Activated naive CD4-positive, alpha-beta T cell (primary cell): ENCODE measurements at places on chromosomes 7 and 10.

- no peak for DNase-seq
Measured at GRCh38 chr7:21367081-21367480, 60.8 kb upstream of the SP4 start.

DNA sequence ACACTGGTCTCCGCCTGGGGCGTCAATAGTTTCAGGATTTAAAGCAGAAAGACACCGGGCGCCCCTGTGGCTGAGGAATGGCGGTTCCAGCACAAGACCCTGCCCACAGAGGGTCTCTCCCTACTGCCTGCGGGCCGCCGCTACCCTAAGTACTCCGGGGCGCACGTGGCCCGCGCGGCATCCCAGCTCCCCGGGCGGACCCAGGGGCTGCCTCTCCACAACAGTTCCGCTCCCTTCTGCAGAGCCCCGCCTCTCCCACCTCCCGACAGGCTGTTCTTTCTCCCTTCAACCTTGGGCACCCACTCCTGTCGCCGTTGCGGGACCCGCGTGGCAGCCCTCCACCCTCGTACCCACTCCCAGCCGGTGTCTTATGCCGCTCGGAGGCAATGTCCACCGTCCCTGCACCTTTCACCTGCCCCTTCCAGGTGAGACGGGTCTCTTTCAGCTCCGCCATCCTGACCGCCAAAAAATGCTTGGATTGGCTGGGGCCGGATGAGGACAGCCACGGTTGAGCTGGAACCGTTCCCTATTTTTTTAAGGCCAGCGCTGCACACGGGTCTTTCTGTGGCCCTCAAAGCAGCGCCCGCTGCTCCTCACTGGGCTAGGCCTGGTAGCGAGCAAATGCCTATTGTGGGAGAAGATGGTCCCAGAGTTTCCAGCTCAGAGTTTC is 1.6 kb upstream of the NKX2-3 start:
- DNase-seq: no peak

DNA sequence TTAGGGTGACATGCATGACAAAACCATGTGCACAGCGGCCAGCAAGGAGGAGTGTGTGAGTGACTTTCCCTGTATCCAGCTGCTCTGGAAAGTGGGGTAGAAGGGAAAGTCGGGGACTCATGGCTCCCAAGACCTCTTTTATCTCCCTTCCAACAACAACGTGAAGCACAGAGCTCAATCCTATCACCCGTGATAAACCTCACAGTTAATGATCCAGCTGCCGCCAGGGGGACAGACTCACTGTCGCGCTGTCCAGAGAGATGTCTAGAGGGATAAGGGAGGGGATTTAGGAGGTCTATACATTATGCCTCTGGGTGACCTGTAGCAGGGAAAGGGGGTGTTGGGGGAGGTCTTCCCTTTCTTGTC is 84.0 kb upstream of the SMNDC1 start:
- no peak for DNase-seq

DNA sequence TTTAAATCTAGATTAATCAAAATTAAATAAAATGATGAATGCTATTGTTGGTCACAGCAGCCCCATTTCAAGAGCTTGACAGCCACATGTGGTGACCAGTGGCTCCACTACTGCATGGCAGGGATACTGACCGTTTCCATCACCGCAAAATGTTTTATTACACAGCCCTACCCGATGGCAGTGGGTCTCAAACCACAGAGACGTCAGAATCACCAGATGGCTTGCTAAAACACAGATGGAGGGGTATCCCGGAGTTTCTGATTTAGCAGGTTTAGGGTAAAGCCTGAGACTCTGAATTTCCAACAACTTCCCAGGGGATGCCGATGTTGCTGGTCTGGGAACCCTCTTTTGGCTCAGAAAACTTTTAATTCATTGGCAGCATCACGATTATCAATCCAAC is 47.9 kb downstream of the RSU1 start:
- DNase-seq: no peak

DNA sequence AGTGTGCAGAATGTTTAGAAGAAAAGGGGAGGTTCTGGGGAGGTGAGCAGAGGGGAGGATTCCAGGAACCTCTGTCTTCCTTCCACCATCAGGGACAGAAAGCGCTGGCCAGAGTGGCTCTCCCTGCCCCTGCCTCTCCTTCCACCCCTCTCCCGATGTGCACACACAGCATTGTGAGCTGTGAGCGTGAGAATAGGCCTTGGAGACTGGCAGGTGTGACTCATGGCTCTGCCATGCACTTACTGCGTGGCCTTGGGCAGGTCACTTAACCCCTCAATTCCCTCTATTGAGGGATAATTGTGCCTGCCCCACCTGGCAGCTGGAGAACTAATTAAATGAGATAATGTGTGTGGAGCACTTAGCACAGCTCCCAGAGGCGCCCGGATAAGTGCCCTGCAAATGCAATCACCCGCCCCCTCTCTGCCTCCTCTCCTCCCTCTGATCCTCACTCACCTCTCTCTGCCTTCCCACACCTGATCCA is 115.4 kb downstream of the ZMIZ1 start:
- DNase-seq: no peak

DNA sequence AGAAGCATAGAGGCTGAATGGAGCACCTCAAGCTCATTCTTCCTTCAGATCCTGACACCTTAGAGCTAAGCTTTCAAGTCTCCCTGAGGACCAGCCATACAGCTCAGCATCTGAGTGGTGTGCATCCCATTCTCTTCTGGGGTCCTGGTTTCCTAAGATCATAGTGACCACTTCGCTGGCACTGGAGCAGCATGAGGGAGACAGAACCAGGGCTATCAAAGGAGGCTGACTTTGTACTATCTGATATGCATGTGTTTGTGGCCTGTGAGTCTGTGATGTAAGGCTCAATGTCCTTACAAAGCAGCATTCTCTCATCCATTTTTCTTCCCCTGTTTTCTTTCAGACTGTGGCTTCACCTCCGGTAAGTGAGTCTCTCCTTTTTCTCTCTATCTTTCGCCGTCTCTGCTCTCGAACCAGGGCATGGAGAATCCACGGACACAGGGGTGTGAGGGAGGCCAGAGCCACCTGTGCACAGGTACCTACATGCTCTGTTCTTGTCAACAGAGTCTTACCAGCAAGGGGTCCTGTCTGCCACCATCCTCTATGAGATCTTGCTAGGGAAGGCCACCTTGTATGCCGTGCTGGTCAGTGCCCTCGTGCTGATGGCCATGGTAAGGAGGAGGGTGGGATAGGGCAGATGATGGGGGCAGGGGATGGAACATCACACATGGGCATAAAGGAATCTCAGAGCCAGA is 31.0 kb downstream of the PRSS2 start:
- DNase-seq: no peak

- no peak for DNase-seq
Measured at GRCh38 chr10:48762064-48763042, 77.7 kb downstream of the WDFY4 start.

GRCh38 chr10:77936697-77937567 is 10.4 kb upstream of the DLG5 start:
- no peak for DNase-seq

- DNase-seq: no peak
Measured at GRCh38 chr10:97297556-97298222, 5.3 kb upstream of the ARHGAP19 start.

GRCh38 chr10:118944959-118945633 is 84.4 kb upstream of the NANOS1 start:
- no peak for DNase-seq

DNA sequence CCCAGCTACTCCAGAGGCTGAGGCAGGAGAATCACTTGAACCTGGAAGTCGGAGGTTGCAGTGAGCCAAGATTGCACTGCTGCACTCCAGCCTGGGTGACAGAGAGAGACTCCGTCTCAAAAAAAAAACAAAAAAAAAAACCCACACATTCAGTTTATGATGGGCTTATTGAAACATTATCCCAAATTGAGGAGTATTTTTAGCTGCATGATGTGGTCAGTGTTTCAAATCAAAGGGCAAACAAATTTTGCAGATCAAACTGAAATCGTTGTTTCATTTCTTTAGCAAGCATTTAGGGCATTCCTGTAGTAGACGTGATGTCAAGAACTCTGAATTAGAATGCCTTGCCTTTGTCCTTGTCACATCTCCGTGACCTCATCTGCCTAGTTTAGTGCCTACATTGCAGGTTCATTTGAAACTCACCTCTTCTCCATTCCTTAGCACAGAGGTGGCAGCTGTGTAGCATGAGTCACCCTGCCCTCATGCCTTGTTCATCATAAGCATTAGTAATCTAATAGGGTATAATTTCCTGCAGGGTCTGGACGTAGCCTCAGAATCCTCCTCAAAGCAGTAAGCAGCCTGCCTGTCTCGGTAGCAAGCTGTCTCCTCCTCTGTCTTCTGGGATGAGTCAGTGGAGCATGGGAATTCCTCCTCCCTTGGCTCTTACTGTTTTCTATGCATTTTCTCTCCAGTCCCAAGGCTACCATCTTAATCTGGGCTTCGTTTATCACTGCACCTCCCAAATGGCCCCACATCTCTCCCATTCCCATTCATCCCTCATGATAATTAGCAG is 73.8 kb downstream of the CUL1 start:
- no peak for DNase-seq

GRCh38 chr7:15972862-15973275 is 286.4 kb upstream of the MEOX2 start:
- no peak for DNase-seq

GRCh38 chr7:88347517-88347916 is 40.8 kb upstream of the STEAP4 start:
- no peak for DNase-seq

- no peak for DNase-seq
Measured at GRCh38 chr7:47649919-47650318, 68.0 kb upstream of the TNS3 start.

DNA sequence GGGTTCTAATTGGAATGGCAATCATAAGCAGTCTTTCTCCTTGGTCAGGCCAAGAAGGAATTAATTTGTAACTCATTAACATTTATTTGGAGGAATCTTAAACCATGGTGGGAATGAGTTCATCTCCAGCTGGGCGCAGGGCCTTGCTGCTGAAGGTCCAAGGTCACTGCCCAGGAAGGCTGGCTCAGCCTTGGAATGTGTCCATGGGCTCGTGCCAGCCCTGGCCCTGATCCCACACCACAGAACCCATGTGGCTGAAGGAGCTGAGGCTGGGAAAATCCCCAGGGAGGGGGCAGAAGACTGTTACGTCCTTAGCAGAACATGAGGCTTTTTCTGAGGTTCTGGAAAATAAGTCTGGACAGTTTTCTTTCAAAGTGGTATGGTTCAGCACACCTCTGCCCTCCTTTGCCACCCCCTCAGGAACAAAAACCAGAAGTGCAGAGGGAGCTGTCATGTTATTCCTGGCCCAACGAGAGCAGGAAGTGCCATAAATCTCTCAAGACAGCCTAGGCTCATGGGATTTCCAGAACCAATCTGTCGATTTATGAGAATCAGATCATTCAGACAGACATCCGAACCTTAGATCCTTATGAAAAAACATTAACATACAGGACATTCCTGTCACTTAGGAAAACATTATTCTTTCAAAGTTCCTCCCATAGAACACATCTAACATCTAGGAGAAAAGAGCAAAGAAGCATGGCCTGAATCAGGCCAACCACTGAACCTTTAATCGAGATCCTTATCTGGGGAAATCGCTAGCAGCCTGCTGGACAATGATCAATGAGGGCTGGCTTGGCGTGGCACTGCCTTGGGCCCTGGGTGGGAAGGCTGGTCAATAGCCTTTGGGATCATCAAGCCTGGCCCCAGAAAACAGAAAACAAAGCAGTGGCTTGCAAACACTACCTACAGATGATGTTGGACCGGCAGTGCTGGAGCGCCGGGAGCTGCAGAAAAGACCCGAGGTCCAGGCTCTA is 134.3 kb downstream of the TAX1BP1 start:
- no peak for DNase-seq

GRCh38 chr7:64889686-64890162 is 13.3 kb upstream of the ZNF273 start:
- no peak for DNase-seq

DNA sequence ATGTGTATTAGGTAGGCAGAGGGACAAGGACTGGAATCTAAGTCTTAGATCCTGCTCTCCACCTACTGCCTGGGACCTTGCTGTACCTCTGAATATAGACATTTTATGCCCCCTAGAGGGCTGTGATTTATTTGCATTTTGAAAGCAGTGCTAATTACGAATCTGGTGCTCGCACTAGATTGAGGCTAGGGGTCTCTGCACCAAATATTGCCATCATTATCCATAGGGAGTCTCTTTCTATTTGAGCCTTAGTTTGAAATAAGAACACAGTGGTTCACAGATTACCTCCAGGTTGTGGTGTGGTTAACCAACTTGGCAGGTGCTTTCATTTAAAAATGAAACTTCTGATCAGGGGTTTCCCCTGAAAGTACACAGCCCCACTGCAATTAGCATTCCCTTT is 41.8 kb downstream of the CNNM1 start:
- no peak for DNase-seq

GRCh38 chr10:58264780-58265179 is 2.9 kb downstream of the IPMK start:
- no peak for DNase-seq

DNA sequence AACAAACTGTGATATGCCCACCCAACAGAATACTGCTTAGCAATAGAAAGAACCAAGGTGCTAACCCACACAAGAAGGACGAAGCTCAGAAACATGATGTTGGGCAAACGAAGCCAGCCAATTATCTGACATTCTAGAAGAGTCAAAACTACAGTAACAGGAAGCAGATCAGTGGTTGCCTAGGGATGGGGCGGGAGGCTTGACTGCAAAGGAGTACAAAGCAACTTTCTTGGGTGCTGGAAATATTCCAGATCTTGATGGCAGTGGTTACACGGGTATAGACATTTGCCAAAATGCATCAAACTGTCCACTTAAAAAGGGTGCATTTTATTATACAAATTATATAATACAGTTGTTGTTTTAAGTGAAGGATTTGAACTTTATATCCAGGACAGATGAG is 41.1 kb upstream of the RET start:
- DNase-seq: no peak

DNA sequence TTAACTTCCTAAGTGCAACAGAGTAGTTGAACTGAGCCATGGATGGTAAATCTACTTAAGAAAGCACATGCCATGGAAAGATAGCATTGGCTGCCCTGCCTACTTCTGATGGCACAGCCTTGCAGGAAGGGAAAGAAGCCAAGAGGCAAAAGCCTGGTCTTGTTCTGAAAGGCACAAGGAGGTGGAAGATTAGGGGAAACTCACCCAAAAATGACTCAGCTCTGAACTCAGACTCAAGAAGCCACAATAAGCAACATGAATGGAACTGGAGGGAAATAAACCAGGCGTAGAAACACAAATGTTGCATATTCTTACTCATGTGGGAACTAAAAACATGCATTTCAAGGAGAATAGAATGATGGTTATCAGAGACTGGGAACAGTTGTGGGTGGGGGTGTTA is 20.8 kb upstream of the ALOX5 start:
- DNase-seq: no peak

- DNase-seq: no peak
Measured at GRCh38 chr10:15123749-15124184, 26.6 kb downstream of the RPP38 start.

GRCh38 chr7:90262438-90262837 is 17.5 kb downstream of the CFAP69 start:
- no peak for DNase-seq
